ENCODE measurements at places on chromosomes 4 and X. TPM values are rescaled to one million over a fixed set of nuclear protein-coding genes. Genes with fewer than 3 reads are reported as not detected.

GRCh38 chr4:3364634-3365314, 72.0 kb downstream of the RGS12 start:
- no peaks in the 10 kb centered on the region for H3K27me3 ChIP-seq
- no peak for DNase-seq
- H3K27ac ChIP-seq, result no peak overlapping the region
- H3K4me3 ChIP-seq, result no peak overlapping the region
- no peaks in the 10 kb centered on the region for H3K36me3 ChIP-seq

- no peaks in the 10 kb centered on the region for H3K27me3 ChIP-seq
- no peak overlapping the region for H3K27ac ChIP-seq
- H3K4me1 ChIP-seq, result peaks cover 46% of the 10 kb centered on the region
- DNase-seq, result no peak
- no peaks in the 10 kb centered on the region for H3K36me3 ChIP-seq
Measured at GRCh38 chrX:124343016-124343415, 3.3 kb upstream of the SH2D1A start.

DNA sequence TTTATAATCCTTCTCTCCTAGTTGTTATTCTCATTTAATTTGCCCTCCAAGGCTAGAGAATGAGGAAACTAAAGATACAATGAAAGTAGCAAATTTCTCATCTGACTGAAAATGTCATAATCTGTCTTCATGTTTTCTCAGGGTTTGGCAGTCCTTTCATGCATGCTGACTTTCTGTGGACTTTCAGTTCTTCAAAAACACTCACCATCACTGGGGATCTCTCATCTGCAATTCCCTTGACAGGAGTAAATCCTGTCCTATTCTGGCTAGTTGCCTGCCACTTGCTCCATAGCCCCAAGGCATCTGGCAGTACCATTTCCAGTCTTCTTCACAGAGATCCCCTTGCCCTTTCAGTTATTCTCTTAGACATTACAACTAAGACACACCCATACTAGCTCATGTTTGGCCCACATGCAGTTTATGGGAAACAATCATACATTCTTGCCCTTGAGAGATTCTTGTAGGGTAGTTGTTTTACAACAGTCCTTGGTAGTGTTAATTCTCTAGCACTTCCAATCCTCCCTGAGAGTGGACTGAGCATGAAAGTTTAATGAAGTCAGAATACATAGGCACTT, 449.7 kb upstream of the KLHL4 start:
- no peaks in the 10 kb centered on the region for H3K36me3 ChIP-seq
- H3K4me1 ChIP-seq, result no peaks in the 10 kb centered on the region
- no peak overlapping the region for H3K4me3 ChIP-seq
- H3K27ac ChIP-seq, result no peak overlapping the region
- no peak for DNase-seq
- H3K27me3 ChIP-seq, result no peaks in the 10 kb centered on the region

The TMEM271 gene
- 0.32 TPM for total RNA-seq

DNA sequence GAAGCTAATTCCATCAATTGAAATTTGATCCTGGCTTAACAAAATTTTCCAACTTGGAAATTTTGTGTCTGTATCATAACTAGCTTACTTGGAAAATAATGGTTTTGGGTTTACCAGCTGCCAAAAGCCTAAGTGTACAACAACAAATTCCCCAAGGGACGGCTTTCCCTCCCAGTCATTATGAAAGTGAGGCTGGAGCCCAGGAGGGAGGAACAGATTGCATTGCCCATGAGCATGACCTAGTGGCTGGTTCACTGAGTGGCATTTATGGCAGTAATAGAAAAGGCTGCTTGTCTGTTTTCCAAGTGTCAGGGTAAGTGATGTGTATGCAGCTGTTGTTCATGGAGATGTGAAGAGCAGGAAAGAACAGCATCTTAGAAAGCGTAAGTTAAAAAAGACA, 70.8 kb upstream of the HHIP start:
- DNase-seq, result no peak
- H3K27ac ChIP-seq, result no peak overlapping the region
- H3K27me3 ChIP-seq, result no peaks in the 10 kb centered on the region
- no peak overlapping the region for H3K4me3 ChIP-seq

GRCh38 chr4:185817403-185817818, 5.4 kb upstream of the SORBS2 start:
- H3K27ac ChIP-seq, result no peak overlapping the region
- no peak for DNase-seq
- no peak overlapping the region for H3K4me3 ChIP-seq
- no peaks in the 10 kb centered on the region for H3K27me3 ChIP-seq
- H3K4me1 ChIP-seq, result peaks cover 34% of the 10 kb centered on the region

- H3K27ac ChIP-seq, result no peak overlapping the region
- H3K4me3 ChIP-seq, result no peak overlapping the region
- no peak for DNase-seq
- H3K4me1 ChIP-seq, result peaks cover 23% of the 10 kb centered on the region
- H3K27me3 ChIP-seq, result no peaks in the 10 kb centered on the region
Measured at GRCh38 chr4:2767046-2767704, 11.0 kb upstream of the TNIP2 start.

- H3K27me3 ChIP-seq, result no peaks in the 10 kb centered on the region
- DNase-seq, result no peak
- H3K4me3 ChIP-seq, result no peak overlapping the region
Measured at GRCh38 chr4:61425315-61425714, 225.2 kb downstream of the ADGRL3 start.

GRCh38 chrX:50067435-50068284, 133.1 kb downstream of the AKAP4 start:
- H3K27me3 ChIP-seq, result no peaks in the 10 kb centered on the region
- peak; percentile 22 for DNase-seq
- H3K4me1 ChIP-seq, result peaks cover 12% of the 10 kb centered on the region
- peak overlapping the region; percentile 92 for H3K27ac ChIP-seq
- peak overlapping the region; percentile 28 for H3K4me3 ChIP-seq

The KIAA1210 gene
- not detected for total RNA-seq

The ANXA3 gene
- total RNA-seq, result not detected

GRCh38 chr4:78939667-78940008, 400 bp upstream of the PAQR3 start:
- H3K4me3 ChIP-seq, result peak overlapping the region; percentile 91
- H3K4me1 ChIP-seq, result peaks cover 25% of the 10 kb centered on the region
- H3K27me3 ChIP-seq, result peaks cover 31% of the 10 kb centered on the region
- DNase-seq, result no peak
- H3K36me3 ChIP-seq, result peaks cover 2% of the 10 kb centered on the region

DNA sequence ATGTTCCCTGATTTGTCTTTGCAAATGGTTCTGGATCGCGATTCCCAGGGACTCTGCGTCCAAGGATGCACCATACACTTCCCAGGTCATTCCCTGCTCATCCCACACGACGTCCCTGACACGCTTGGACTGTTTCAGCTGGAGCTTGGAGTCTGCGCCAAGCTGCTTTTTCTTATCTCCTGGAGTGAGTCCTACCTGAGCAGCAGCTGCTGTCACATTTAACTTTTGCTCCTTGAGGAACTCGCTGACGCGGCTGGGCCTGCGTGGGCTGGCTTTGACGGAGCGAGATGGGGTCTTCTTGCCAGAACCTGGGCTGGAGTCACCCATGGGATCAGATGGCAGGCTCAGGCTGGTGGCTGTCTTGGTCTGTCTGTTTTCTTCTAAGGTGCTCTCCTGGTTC, 59.6 kb downstream of the GPRIN3 start:
- H3K4me3 ChIP-seq, result no peak overlapping the region
- H3K4me1 ChIP-seq, result peaks cover 12% of the 10 kb centered on the region
- no peak for DNase-seq
- H3K27ac ChIP-seq, result no peak overlapping the region
- no peaks in the 10 kb centered on the region for H3K36me3 ChIP-seq

DNA sequence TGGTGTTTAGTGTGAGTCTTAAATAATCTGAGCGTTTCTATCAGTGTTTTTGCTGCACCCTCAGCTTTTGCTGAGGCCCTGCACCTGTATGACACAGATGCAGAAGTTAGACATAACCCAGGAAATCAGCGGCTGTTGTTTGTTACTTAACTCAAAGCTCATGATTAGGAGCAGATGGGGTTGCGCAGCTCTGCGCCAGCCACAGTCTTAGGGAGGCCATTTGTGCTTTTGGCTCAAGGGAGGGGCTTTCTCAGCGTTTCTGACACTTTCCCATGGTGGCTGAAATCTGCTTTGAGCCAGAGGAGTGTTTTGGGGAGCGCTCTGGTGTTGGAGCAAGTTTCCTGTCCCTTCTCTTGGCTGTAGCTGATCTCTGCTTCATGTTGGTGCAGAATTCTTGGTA, 433.8 kb downstream of the NAF1 start:
- no peak for DNase-seq
- no peaks in the 10 kb centered on the region for H3K27me3 ChIP-seq
- no peaks in the 10 kb centered on the region for H3K4me1 ChIP-seq
- H3K36me3 ChIP-seq, result no peaks in the 10 kb centered on the region
- H3K27ac ChIP-seq, result no peak overlapping the region

The STK32B gene
- total RNA-seq, result 3.4 TPM

GRCh38 chrX:41984628-41985027, 61.3 kb upstream of the CASK start:
- DNase-seq, result no peak
- no peaks in the 10 kb centered on the region for H3K4me1 ChIP-seq
- no peaks in the 10 kb centered on the region for H3K27me3 ChIP-seq
- no peak overlapping the region for H3K4me3 ChIP-seq

DNA sequence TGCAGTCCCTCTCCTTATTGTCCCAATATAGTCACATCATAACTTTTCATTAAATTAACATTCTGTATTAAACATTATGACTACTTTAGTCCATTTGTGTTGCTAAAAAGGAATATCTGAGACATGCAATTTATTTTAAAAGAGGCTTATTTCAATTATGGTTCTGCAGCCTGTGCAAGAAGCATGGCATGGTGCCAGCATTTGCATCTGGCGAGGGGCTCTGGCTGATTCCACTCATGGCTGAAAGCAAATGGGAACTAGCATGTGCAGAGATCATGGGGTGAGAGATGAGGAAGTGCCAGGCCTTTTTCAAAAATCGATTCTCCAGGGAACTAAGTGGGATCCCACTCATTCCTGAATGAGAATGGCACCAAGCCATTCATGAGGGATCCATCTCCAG, 476.3 kb upstream of the RPS6KA3 start:
- H3K27me3 ChIP-seq, result no peaks in the 10 kb centered on the region
- DNase-seq, result no peak

GRCh38 chr4:55303760-55304165, 42.3 kb upstream of the SRD5A3 start:
- DNase-seq, result no peak
- peaks cover 6% of the 10 kb centered on the region for H3K27me3 ChIP-seq
- no peak overlapping the region for H3K4me3 ChIP-seq

The KANTR gene
- 11.6 TPM for total RNA-seq

GRCh38 chr4:154686838-154687237, 57.0 kb upstream of the LRAT start:
- H3K4me1 ChIP-seq, result no peaks in the 10 kb centered on the region
- H3K27ac ChIP-seq, result no peak overlapping the region
- DNase-seq, result no peak
- peaks cover 29% of the 10 kb centered on the region for H3K27me3 ChIP-seq
- no peaks in the 10 kb centered on the region for H3K36me3 ChIP-seq
- H3K4me3 ChIP-seq, result no peak overlapping the region

DNA sequence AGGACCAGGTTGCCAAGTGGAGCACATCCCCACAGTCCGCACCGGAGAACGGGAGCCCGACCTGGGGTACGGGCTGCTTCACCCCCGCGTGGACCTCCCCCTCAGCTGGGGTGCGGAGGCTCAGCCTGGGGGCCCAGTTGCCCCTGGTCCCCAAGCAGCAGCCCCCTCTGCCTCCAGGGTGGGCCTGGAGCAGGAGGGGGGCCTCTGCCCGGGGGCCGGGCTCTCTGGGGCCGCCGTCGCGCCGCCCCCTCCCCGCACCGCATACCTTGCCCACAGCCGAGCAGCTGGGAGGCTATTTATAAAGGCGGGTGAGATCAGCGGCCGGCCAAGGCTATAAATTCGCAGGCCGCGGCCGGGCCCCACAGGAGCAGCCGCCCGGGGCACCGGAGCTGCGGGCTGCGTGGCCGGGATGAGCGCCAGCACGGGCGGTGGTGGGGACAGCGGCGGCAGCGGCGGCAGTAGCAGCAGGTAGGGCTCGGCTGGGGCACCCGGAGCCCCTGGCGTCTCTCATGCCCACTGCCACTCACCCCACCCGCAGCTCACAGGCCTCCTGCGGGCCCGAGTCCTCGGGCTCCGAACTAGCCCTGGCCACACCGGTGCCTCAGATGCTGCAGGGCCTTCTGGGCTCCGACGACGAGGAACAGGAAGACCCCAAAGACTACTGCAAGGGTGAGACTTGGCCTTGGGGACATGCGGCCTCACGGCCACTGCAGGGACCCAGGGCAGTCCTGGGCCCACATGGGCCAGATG, at the start of gene SRPK3:
TSS of gene SRPK3 (plus strand) at position 364 of the 750 bp plus-strand sequence. CDS start at position 410, 46 bp downstream.
- H3K4me1 ChIP-seq, result peaks cover 8% of the 10 kb centered on the region
- peak within 1 kb of the TSS; percentile 6 for H3K27ac ChIP-seq
- DNase-seq, result no peak
- no peaks in the 10 kb centered on the region for H3K36me3 ChIP-seq

DNA sequence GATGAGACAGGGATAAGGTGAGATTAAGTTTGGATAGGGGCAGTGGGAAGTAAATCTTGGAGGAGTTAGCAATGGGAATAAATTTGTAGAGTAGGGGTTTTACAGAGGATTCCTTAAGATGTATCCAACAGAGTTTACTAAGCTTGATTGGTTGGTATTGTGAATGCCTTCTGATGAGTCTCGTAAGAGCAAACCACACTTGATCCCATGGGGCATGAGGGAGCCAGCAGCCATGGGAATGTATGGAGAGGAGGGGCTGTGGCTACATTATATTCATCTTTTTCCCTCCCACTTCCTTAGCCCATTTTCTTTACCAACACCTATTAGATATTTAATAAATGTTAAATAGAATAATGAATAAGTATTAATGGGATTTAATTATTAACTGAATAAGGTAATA, 126.6 kb upstream of the NDST3 start:
- no peaks in the 10 kb centered on the region for H3K27me3 ChIP-seq
- no peaks in the 10 kb centered on the region for H3K36me3 ChIP-seq
- peaks cover 6% of the 10 kb centered on the region for H3K4me1 ChIP-seq
- no peak for DNase-seq
- no peak overlapping the region for H3K4me3 ChIP-seq

- no peaks in the 10 kb centered on the region for H3K4me1 ChIP-seq
- H3K27me3 ChIP-seq, result peaks cover under 1% of the 10 kb centered on the region
- no peak overlapping the region for H3K27ac ChIP-seq
- no peak overlapping the region for H3K4me3 ChIP-seq
- peaks cover 2% of the 10 kb centered on the region for H3K36me3 ChIP-seq
Measured at GRCh38 chr4:85257817-85258370, 217.1 kb upstream of the ARHGAP24 start.

The F9 gene
- total RNA-seq, result not detected

- peaks cover 5% of the 10 kb centered on the region for H3K36me3 ChIP-seq
- H3K27me3 ChIP-seq, result no peaks in the 10 kb centered on the region
- no peak overlapping the region for H3K4me3 ChIP-seq
Measured at GRCh38 chrX:10072786-10073568, 83.8 kb upstream of the CLCN4 start.

GRCh38 chr4:57040510-57040909, 61.8 kb downstream of the POLR2B start:
- DNase-seq, result no peak
- H3K4me3 ChIP-seq, result no peak overlapping the region
- no peak overlapping the region for H3K27ac ChIP-seq
- peaks cover 11% of the 10 kb centered on the region for H3K4me1 ChIP-seq
- H3K27me3 ChIP-seq, result peaks cover 16% of the 10 kb centered on the region

All from neural crest cell (in vitro differentiated cells).